AG04449 (cell line): ENCODE measurements at places on chromosomes 1 and 21.

DNA sequence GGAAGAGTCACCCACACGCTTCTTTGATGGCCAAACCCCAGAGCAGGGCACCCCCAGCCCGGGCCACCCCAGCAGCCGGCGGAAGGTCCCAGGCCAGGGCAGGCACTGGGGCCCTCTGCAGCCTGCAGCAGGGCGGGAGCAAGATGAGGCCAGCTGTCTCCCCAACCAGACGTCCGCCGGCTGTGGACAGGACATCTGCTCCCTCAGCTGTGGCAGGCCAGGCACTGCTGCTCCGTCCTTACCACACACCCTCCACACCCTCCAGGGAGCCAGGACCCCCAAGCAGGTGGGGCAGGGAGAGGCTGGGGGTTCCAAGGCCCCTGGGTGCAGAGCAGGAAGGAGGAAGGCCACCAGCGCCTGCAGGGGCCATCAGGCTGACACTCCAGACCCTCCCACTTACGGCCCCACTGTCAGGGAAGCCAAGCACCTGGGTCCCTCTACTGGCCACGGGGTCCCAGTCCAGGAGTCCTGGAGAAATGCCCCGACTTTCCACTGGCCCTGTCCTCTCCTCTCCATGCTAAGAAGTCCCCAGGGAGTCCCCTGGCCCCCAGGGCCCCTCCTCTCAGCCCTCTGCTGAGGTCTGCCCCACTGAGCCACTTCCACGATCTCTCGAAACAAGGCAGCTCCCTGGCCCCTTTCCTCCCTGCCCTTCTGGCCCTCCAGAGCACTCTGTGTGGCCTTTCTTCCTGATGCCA lies 5.6 kb downstream of the WNT9A start:
- no peak for DNase-seq

DNA sequence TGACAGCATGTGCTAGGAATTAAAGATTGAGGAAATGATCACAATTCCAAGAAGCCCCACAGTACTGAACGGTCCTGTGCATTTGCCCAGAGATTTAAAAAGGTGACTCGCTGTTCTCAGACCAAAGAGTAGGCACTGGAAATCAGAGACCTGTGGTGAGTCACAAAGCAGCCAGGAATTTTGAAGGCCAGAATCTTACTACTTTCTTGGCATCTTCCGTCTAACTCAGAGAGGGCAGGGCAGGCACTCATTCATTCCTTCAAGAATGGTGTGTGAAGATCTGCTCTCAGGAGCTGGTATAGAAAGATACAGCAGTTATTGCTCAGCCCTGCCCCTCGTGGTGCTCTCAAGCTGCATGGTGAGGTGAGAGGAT lies 57.9 kb downstream of the BRINP2 start:
- DNase-seq, result no peak

DNA sequence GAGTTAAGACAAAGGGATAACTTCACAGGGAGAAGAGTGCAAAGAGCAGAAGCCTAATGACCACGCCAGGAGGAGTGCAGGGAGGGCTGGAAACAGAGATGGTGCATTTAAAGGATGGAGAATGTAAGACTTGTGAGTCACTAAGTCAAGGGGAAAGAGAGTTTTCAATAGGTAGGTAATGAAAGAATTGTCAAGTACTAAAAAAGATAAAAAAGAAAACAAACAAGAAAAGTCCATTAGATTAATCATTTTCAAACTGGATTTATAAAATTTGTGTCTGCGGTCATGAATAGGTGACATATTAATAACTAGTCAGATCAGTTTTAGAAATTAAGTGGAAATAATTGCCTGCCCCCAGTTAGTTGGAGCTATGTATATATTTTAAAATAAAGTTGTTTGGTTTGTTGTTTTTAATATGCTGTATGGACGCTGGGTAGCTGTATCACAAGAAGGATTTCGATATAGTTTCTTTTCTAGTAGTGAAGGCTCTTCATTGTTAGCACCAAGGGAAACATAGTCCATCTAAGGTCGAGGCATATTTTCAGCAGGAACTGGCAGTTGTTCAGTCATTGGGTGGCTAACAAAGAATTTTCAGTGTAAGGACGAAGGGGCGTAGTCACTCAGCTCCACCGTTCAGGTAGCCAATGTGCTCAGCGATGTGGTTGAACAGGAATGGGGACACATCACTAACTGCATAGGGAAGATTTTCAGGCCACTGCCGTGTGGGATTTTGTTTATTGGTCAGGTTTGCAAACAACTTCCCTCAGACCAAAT lies 203.0 kb downstream of the TGFB2 start:
- no peak for DNase-seq

GRCh38 chr1:22818061-22818770 lies 107.6 kb downstream of the EPHB2 start:
- DNase-seq, result no peak

GRCh38 chr1:109161858-109162606 lies 48.1 kb downstream of the ELAPOR1 start:
- peak; percentile 87 for DNase-seq

GRCh38 chr1:226661965-226662364 lies 77.1 kb downstream of the ITPKB start:
- DNase-seq, result no peak

- no peak for DNase-seq
These were observed 140.5 kb upstream of the MAP1LC3C start for GRCh38 chr1:242139442-242139841.

DNA sequence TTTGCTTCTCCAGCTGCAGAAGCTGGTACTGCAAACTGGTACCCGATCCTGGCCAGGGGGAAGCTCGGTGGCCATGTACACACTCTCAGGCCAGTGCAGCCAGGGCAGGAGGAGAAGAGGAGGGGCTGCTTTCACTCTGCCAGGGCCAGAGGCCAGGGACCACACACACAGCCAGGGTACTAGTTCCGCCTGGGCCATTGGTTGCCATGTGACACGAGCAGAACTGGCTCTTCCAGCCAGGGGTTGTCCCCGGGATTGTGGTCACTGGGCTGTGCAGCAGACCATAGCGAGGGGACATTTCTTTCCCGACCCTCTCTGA lies 3.7 kb upstream of the SHISAL2A start:
- no peak for DNase-seq

- DNase-seq, result no peak
These were observed 40.2 kb upstream of the SOX13 start for GRCh38 chr1:204032642-204033235.
